ENCODE measurements at places on chromosomes 4 and X. TPM values are rescaled to one million over a fixed set of nuclear protein-coding genes. Genes with fewer than 3 reads are reported as not detected.

DNA sequence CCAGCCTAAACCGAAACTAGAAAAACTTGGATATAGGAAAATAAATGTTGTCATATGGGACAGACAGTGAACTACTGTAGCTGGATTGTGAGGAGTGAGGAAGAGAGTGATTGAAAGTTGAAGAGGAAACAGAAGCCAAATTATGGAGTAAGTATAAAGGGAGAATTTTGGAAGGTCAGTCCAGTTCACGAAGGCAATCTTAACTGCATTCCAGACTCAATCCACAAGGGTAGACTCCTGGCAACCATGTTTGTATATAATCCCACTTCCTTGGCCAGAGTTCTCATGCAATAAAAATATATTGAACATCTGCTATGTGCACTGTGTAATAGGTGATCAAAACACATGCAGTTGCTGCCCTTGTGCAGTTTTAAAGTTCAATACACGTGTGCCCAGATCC lies 58.6 kb upstream of the CAMK2D start:
- DNase-seq = no peak

- DNase-seq = no peak
These were observed 17.0 kb downstream of the PAQR3 start for GRCh38 chr4:78922207-78922606.

The GLRA3 gene
- not detected for total RNA-seq

The H2BW2 gene
- total RNA-seq = not detected

DNA sequence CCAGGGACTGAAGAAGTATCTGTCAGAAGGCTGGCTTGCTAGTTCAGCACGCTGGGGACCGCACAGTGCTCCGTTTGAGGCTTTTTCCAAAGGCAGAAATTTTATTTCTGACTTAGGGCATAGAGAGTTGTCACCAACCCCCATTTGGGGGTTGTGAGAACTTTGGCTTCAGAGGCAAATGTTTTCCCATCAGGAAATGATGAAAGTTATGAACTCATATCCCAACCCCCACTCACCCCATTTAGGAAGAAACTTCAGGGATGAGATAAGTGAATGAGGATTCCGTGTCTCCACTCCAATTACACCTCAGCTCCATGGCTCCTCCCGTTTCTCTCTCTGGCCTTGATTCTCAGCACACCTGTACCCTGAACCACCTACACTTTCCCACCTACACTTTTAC lies 4.3 kb upstream of the WDR13 start:
- DNase-seq = no peak

- no peak for DNase-seq
These were observed 13.1 kb downstream of the PI4K2B start for GRCh38 chr4:25246680-25247611.

The FOXP3 gene
- total RNA-seq = not detected

DNA sequence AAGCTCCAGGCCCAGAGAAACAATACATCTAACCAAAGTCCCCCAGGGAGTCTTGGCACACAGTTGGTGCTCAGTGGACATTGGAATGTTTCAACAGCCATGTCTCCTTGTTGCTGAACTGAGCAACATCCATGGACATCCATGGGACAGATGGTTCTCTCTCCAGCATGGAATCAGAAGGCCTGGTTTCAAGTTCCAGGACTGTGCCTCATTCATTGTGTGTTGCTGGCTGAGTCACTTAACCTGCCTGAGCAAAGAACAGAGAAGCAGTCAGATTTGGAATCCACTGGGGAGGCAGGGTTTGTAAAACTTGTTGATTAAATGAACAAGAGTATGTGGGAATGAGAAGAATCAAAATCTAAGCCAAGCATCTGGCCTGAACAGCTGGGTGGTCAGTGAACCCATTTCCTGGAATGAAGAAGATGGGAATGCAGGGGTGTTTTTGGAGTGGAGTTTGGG lies 147.9 kb downstream of the CHIC2 start:
- DNase-seq = no peak

The AP1S2 gene
- 29.0 TPM for total RNA-seq

DNA sequence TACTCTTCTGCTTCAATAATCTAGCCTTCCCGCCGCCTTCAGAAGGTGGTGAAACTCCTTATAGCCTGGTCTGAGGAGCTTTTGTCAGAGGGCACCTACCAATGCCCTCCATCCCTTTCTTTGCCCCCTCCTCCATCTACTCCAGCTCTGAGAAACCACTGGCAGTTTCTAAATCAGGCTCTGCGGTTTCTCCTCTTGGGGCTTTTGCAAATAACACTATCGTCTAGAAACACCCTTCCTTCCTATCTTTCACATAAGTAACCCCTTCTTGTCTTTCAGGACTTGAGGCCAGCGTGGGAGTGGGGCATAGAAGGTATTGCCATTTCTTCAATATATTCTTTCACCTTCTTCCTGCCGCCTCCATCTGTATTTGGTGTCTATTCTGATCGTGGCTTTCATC lies 1.2 kb upstream of the EFHC2 start:
- DNase-seq = no peak

GRCh38 chrX:71056867-71057266 lies 11.3 kb downstream of the SNX12 start:
- DNase-seq = no peak

DNA sequence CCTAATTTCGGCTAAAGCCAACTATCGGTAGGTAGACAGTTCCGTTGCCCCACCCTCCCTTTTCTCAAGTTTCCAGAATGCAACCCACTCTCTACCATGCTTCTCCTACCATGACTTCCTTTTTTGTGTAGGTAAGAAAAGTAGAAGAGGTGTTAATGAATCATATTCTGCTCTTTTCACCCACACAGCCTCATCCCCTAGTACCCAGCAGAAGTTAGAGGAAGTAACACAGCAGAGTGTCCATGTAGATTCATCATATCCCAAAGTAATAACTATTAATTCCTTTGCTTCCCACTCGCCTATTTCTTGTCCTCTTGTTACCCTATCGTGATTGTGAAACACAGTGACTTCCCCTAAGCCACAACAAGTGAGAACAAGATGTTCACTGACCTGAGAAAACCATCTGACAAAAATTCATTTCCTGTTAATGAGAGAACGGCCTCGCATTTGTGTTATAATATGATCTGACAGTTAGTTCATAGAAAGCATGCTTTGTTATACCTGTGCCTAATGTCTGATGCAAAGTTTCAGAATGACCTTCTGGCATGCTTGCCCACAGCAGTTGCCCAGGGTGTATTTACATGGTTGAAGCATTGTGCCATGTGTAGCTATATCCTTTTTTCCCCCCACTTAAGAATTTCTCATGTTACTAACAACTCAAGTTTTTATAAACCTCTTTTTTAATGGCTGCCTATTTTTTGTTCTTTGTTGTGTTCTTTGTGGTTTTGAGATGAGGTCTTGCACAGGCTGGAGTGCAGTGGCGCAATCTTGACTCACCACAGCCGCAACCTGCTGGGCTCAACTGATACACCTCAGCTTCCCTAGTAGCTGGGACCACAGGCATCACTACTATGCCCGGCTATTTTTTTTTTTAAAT lies 185.6 kb downstream of the RAP1GDS1 start:
- DNase-seq = no peak

DNA sequence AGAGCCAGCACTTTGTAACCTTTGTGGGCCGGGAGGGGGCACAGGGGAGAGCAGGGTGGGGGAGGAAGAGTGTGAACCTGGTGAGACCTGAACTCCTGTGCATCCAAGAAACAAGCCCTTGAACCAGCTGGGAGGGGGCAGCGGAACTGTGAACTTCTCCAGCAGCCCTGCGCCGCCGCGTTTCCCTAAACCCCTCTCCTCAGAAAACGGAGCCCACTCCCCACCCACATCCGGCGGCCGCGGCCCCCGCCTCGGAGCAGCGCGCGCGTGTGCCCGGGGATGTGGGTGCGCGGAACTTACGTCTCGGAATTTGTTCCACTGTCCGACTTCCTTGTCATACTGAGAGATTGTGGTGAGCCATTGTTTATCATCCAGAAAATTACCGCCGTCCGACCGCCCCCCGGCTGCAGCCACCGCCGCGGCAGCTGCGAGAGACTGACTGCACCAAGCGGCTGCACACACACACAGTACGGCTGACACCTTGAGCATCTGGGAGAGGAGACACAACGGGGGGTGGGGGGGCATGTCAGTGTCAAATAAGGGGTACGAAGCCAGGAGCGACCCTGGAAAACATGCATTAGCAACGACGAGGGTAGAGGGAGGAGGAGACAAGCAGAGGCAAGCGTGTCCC lies 494 bp downstream of the SPOCK3 start:
- no peak for DNase-seq

- no peak for DNase-seq
These were observed 1.8 kb downstream of the TAPT1 start for GRCh38 chr4:16224264-16225166.

DNA sequence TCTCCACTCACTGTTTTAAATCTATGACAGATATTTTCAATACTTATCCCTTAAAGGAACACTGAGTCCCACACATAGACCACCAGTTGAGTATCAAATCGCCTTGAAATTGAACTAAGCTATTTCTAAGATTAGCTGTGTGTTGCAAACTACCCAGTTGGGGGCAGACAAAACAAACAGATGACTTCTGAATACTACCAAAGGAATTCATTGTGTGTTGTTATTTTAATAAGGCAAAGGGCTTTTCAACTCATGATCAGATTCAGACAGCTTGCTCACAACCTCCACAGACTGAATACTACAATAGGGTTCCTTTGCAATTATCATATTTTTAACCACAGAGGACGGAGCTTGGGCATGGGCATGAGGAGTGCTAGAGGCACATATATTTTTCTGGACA lies 283.0 kb upstream of the GPC4 start:
- DNase-seq = no peak

- DNase-seq = no peak
These were observed at the start of gene C4orf51 for GRCh38 chr4:145679991-145680455. Gene C4orf51 (plus strand): TSS chr4:145680146. CDS start chr4:145680204, 58 bp downstream.

- DNase-seq = no peak
These were observed 50.7 kb upstream of the MID1IP1 start for GRCh38 chrX:38750551-38750950.

The IBSP gene
- not detected for total RNA-seq

DNA sequence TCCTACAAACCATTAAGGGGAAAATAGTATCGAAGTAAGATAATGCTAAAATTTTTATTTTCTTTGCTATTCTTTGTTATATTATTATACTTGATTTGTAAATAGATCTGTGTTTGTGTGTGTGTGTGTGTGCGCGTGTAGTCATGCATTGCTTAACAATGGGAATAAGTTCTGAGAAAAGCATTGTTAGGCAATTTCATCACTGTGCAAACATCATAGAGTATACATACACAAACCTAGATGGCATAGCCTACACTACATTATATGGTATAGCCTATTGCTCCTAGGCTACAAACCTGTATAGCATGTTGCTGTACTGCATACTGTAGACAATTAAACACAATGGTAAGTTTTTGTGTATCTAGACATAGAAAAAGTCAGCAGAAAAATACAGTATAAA lies 17.1 kb downstream of the MTTP start:
- no peak for DNase-seq

DNA sequence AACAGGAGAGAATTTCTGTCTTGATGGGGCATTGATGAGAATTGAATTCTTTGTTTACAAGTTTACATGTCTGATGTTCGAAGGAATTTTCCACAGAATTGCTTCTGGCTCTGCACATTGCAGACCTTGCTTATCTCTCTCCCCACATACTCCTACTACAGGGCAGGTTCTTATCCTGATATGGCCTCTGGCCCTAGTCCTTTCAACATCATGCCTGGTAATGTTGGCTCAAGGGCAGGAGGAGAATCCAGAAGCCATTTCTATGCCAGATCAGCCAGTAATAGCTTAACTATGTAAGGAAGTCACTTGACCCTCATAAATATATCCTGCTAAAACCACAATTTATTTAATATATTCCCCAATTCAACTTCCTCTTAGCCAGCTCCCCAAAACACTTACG lies 24.3 kb upstream of the TSPAN5 start:
- DNase-seq = no peak

DNA sequence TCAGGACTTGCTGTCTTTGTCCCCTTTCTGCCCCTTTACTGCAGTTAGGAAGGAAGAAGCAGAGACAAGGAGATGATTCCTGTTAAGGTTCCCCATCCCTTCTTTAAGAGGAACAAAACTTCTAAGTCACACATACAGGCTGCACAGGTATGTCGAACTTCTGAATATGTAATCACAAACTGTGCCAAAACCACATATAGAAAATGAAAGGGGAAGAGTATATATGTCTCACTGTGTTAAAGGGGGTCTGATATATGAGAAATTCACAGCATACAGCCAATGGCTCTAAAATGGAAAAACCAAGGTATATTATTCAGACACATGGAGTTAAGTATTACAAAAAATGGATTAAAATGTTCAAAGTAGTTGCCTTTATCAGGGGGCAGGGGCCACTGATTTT lies 11.7 kb downstream of the CFAP97 start:
- no peak for DNase-seq

The LDOC1 gene
- total RNA-seq = 13.2 TPM

GRCh38 chr4:96073461-96073860 lies 233.6 kb downstream of the PDHA2 start:
- no peak for DNase-seq

GRCh38 chrX:96436105-96436504 lies 248.5 kb upstream of the DIAPH2 start:
- DNase-seq = no peak

The MAGEB3 gene
- not detected for total RNA-seq

GRCh38 chr4:125091-125771 lies 930 bp downstream of the ZNF718 start:
- no peak for DNase-seq

DNA sequence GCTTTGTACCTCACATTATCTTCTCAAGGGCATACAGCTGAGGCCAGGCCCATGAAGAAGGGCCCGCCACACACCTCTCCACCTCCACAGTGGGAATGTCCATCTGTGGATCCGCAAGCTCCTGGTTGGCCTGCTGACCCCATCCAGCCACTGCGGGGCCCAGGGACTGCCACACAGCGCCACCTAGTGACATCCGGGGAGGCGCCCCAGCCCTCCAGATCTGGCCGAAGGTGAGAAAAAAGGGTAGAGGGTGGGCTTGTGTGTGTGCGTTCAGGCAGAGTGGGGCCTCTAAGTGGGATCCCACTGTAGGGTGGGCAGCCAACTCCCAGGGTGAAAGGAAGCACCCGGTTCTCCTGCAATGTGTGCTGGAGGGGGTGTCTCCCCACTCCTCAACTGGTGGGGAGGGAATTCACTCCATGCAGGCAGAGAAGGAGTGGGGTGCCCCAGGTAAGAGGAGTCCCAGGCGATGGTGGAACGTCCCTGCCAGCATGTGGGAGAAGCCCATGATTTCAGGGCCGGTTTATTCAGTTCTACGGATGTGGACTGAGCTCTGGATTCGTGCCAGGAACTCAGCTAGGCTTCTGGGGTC lies 117.3 kb downstream of the ENPP6 start:
- no peak for DNase-seq
